ENCODE measurements at places on chromosomes 12 and 14.

DNA sequence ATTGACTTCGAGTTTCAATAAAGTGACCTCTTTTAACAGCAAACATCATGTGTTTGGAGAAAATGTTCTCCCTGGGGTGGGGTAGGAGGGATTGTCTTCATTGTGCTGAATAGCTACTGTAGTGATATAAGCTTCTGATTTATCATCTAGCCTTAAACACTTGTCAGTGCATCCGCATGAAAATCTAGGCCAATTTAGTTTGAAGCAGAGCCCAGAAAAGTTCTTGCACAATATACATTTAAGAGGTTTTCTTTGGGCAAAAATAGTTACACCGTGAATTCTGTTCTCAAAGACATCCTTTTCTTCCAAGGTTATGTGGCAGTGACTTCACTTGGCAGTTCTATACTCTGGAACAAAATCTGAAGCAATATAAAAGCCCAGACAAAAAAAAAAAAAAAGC, 136.0 kb upstream of the IFNG-AS1 start:
- DNase-seq, result no peak

DNA sequence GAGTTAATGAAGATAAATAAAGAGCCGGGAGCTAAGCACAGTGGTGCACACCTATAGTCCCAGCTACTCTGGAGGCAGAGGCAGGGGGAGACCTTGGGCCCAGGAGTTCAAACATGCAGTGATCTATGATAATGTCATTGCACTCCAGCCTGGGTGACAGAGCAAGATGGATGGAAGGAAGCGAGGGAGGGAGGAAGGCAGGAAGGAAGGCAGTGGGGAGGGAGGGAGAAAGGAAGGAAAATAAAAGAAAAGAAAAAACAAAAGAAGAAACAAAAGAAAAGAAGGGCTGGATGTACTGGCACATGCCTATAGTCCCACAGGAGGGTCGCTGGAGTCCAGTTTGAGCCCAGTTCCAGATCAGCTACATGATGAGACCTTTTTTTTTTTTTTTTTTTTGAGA, 19.0 kb upstream of the SP7 start:
- DNase-seq, result no peak

DNA sequence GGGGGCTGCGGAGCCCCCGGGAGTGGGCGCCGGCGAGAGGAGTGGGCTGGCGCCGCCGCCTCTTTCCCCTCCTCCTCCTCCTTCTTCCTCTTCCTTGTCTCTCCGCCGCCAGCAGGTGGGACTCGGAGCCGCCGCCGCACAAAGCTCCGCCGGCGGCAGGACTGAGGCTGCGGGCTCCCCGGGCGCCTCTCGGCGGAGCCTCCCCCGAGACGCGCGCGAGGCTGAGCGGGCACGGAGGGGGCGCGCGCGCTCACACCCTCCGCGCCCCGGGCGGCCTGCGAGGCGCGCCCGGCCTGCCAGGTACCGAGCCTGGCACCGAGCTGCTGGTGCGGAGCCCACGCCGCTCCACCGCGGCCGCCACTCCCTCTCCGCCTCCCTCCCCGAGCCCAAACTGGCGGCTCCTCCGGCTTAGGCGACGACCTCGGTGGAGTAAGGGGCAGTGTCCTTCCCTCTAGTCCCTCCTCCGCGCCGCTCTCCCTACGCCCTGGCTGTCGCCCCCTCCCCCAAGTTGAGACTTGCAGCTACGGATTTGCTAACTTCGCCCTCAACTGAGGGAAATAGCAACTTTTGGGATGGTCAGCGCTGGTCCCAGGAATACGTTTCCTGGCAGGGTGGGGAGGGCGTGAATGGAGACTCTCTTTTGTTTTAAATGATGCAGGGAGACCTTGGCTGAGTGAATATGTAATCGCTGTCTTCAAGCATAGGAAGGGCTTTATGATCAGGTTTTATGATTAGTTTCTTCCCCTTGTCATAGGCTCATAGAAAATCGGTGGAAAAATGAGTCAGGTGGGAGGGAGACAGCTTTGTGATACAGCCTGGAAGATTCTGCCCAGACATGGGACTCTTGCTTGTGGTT, 199.5 kb upstream of the CAND1 start:
- peak; percentile 45 for DNase-seq

GRCh38 chr12:87086118-87086891, 830.1 kb upstream of the MGAT4C start:
- no peak for DNase-seq

- no peak for DNase-seq
These were observed 1043.2 kb upstream of the TMEM132C start for GRCh38 chr12:127223731-127224130.

- DNase-seq, result no peak
These were observed 33.5 kb downstream of the KIF26A start for GRCh38 chr14:104171895-104172294.

DNA sequence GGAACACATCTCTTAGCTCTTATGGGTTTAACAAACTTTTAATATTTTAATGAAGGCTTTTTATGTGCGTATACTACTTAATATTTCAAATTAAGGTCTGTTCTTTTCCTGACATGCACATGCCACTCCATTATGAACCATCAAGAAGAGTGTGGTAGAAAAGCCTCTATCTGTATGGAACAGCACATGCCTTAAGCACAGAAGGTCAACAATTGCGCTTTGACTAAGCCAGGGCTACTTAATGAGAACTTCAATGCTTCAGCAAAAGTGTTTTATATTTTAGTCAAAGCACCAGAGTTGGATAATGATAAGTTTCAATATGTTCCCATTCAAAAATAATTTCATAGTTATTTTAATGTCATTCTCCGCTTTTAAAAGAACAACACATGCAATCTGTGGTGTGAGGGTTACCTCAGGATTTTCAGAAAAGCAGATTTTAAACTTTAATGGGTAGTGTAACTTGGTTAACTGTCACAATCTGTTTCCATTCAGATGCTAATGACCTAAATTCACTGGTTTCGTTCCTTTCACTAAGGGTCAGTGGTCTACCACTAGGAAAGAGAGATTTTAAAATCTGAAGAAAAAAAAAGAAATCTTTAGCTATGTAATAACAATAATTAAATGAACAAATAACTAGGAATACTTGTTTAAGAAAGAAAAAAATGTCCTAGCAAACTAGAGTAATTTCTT, 193.4 kb upstream of the NOVA1 start:
- DNase-seq, result no peak

DNA sequence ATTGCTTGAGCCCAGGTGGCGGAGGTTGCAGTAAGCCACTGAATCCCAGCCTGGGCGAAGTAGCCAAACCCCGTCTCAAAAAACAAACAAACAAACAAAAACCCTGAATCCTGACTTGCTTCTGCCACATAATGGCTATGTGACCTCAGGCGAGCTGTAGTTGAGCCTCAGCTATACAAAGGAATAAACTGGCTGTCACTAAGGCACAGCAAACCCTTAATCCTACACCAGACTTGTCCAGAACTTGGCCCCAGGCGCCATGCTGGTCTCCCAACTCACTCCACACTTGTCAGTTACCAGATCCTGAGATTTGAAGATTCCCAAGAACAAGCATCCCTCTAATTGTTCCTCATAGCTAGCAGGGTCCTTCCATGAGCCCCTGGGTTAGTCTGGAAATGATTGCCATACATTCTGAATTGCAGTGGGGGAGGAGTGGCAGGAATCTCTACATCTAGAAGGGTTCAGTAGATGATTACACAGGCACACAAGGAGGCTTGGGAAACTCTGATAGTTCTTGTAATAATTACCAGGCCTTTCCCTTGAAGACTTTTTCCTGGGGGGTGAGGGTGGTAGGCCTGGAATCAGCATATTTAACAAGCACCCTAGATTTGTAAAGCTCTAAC, 9.9 kb downstream of the MAP3K12 start:
- no peak for DNase-seq

- no peak for DNase-seq
These were observed 55.5 kb upstream of the SRSF5 start for GRCh38 chr14:69711477-69711876.

- DNase-seq, result no peak
These were observed 325.8 kb upstream of the OR4E1 start for GRCh38 chr14:21999402-21999801.

DNA sequence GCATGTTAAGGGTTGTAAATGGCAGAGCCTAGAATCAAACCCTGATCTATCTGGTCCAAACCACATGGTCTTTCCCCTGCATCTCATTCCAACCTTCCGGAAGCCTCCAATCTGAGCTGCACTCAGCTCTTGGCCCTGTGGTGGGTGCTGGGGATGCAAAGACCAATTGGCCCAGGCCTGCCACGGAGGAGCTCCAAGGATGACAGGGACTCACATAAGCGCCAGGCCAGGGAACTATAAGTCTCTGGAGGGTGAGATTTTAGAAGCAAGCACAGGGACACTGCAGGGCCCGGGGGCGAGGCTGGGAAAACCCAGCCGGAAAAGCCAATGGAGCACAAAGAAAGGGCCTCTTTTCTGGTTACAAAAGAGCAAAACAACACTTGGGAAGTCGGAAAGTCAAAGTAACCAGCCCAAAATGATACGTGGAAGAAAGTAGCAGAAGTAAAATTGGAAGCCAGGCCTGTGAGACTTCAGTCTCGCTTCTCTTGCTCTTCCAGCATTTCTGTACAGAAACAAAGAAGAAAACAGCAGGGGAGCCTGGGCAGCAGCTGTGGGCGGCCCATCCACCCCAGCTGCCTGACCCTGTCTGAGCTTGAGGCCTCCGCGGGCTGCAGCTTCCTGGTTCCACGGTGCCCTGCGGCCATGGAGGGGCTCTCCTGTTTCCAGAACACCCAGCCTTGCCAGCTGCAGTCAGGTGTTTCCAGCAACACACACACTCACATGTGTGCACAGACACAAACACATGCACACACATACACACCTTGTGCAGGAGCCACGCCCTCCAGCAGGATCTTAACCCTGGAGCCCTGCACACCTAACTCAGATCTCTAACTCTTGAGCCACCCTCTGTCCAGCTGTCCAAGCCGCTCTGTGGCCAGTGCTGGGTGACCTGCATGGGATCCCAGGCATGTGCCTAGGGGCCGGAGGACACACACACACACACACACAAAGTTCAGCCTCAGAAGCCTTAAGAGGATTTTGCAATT, 178.2 kb downstream of the BCL11B start:
- DNase-seq, result no peak

DNA sequence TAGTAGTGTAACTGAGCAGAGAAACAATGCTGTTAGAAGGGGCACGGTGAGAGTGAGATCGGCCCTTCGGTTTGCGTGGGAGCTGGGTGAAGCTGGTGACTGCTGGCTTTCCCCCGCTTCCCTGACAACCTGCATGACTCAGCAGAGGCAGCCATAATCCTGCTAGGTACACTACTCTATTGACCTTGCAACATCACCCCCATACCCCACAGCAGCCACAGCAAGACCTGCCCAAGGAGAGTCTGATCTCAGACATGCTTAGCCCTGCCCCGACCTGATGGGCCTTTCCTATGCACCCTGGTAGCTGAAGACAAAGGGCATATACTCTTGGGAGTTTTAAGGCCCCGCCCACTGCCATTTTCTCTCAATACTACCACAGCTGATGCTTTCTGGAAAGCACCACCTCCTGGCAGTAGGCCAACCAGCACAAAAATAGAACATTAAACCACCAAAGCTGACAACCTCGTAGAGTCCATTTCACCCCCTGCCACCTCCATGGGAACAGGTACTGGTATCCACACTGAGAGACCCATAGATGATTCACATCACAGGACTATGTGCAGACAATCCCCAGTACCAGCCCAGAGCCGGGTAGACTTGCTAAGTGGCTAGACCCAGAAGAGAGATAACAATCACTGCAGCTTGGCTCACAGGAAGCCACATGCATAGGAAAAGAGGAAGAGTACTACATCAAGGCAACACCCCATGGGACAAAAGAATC, 75.9 kb upstream of the RGS6 start:
- peak; percentile 11 for DNase-seq
